ENCODE measurements at places on chromosomes 13 and 19. TPM values are rescaled to one million over a fixed set of nuclear protein-coding genes. Genes with fewer than 3 reads are reported as not detected.

DNA sequence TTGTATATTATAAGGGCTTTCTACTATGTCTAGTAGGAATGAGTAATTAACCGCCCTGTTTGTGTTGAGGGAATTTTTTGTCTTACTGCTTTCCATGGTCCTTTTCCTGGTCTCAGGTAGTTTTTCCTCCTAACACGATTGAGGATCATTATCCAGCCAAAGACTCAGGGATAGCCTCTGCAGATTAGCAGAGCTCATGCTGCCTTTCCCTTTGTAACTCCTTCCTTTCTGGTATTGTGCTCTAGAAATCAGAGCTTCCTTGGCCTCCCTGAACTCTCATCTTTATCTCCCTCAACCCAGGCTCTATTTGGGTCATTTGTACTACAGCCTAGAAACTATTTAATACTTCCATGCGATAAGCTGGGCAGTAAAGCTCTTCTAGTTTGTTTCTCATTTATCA lies 142.1 kb downstream of the PDS5B start:
- H3K27me3 ChIP-seq = no peaks in the 10 kb centered on the region
- DNase-seq = no peak
- H3K27ac ChIP-seq = no peak overlapping the region
- no peaks in the 10 kb centered on the region for H3K36me3 ChIP-seq

- H3K4me1 ChIP-seq = no peaks in the 10 kb centered on the region
- DNase-seq = no peak
- H3K27ac ChIP-seq = no peak overlapping the region
Measured at GRCh38 chr13:95456815-95457214, 95.7 kb upstream of the CLDN10 start.

- no peaks in the 10 kb centered on the region for H3K36me3 ChIP-seq
- no peaks in the 10 kb centered on the region for H3K4me1 ChIP-seq
- DNase-seq = no peak
- H3K27ac ChIP-seq = no peak overlapping the region
- H3K4me3 ChIP-seq = no peak overlapping the region
- no peaks in the 10 kb centered on the region for H3K27me3 ChIP-seq
Measured at GRCh38 chr13:23140492-23140891, 40.3 kb upstream of the SGCG start.

DNA sequence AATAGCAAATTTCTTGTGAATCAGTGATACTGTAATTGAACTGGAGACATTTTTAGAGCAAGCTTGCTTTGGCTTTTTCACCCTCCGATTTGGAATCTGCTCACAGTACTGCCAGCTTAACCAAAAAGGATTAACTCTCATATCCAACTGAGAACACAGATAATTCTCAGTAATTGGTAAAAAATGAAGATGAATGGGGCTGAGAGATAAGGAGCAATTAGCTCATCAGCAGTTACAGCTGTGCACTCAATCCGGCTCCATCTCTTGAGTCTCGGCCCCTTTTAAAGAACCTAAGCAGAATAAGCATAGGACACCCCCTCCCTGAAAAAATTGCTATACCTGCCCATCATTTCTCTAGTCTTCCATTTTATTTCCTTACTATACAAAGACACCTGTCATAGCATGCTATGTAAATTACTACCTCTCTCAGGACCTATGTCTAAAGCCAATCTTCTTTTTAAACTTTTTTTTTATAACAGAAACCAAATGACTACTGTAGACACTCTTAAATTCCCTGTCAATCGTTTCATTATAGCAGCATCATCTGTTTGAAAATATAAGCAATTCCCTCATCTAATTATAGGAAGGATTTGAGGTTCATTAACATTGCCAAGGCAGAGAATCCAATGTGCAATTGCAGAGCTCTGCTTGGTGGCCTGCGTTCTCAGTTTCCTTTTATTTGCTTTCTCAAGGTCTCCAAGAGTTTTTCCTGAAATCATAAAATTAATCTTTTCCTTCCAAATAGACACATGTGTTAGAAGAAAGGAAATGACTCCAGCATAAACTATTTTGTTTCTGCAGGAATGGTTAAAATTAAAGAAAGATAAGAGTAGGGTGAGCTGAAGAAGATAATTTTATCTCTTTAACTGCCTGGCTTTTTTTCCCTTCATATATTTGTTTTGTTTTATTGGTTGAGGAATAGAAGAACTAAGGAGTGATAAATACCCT lies 242.1 kb downstream of the DACH1 start:
- H3K4me1 ChIP-seq = no peaks in the 10 kb centered on the region
- H3K27ac ChIP-seq = no peak overlapping the region
- no peaks in the 10 kb centered on the region for H3K27me3 ChIP-seq
- no peaks in the 10 kb centered on the region for H3K36me3 ChIP-seq

Gene GPC6
- 4.6 TPM for total RNA-seq

GRCh38 chr19:15628236-15629002 lies 12.3 kb upstream of the CYP4F3 start:
- DNase-seq = no peak
- H3K27me3 ChIP-seq = peaks cover 13% of the 10 kb centered on the region
- no peak overlapping the region for H3K4me3 ChIP-seq

DNA sequence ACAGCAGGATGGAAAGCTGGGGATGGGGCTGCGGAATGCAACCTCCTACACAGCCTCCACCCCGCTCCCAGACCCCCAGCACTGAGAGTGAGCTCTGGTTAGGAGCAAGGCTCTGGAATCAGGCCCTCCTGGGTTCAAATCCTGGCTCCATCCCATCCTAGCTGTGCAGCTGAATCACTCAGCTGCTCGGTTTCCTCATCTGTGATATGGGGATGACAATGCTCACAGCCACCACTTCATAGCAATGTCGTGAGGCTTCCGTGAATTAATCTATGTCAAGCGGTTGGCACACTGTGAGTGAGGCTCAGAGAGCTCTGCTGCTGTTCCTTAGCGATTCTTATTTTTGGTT lies 538 bp downstream of the ACP7 start:
- peaks cover 48% of the 10 kb centered on the region for H3K27me3 ChIP-seq
- H3K4me3 ChIP-seq = peak overlapping the region; percentile 41
- no peak for DNase-seq
- H3K27ac ChIP-seq = no peak overlapping the region

DNA sequence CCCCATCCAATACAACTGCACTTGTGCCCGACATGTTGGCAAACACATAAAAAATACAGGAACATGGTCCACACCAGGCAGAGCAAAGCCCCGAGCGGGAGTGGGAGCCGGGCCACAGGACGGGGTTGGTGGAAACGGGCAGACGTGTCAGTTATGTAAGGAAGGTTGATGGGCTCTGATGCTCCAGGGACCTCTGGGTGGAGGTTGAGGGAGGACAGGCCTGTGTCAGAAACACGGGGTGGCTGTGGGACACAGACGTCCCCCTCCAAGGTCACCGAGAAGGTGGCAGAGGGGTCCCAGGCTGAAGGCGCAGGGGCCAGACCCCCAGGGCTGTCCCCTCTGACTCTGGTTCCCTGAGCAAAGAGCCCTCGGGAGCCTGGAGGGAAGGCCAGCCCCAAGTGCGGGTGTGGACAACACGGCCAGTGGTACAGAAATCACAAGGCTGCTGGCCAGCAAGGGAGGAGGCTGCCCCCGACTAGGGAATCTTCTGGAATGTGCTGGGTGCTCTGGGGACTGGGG lies 31.4 kb upstream of the C13orf46 start:
- H3K27me3 ChIP-seq = no peaks in the 10 kb centered on the region
- H3K27ac ChIP-seq = no peak overlapping the region
- H3K4me3 ChIP-seq = no peak overlapping the region
- H3K36me3 ChIP-seq = peaks cover 22% of the 10 kb centered on the region
- no peaks in the 10 kb centered on the region for H3K4me1 ChIP-seq

Gene CD37
- total RNA-seq = 3.1 TPM

DNA sequence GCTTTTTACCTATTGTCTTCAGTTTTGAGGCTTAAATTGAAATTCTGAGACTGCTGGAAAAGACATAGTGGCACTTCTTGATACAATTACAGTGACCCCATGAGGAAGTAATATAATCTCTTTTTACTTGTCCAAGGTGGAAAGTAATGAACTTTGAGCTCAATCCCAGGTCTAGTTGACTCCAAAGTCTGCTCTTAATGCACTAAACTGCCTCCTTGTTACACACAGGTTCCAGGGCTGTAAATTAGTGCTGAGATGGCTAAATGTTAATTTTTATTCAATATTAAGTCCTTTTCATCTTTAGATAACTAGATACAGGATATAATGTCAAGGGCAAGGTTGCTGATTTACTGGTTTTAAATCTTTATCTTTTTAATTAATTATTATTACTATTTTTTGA lies 2.5 kb downstream of the NUDT15 start:
- H3K27me3 ChIP-seq = no peaks in the 10 kb centered on the region
- H3K4me3 ChIP-seq = no peak overlapping the region
- no peak for DNase-seq
- H3K36me3 ChIP-seq = peaks cover 12% of the 10 kb centered on the region

Gene RDH8
- not detected for total RNA-seq

DNA sequence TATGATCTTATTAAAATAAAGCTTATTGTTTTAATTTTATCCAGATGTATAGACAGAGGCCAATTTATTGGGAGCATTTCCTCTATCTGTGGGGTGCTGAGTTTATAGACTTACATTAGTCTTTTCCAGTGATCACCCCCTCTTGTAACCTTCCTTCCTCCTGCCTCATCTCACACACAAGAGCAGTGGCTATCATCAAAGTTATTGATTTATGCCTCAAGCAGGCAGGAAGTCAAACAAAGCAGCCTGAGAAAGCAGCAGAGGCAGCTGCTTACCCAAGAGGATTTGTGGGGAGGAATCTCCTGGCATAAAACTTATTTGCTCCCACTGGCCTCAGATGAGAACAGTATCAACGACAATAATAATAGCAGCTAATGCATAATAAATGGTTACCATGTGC lies 26.3 kb upstream of the DCLK1 start:
- no peak for DNase-seq
- no peaks in the 10 kb centered on the region for H3K36me3 ChIP-seq
- no peak overlapping the region for H3K27ac ChIP-seq
- no peak overlapping the region for H3K4me3 ChIP-seq
- H3K27me3 ChIP-seq = peaks cover 12% of the 10 kb centered on the region

Gene CEACAM4
- total RNA-seq = 1.9 TPM

Gene ZNF738
- total RNA-seq = 2.3 TPM

Gene PEAK3
- 1.4 TPM for total RNA-seq

Gene LGI4
- 8.1 TPM for total RNA-seq

Gene ZNF729
- not detected for total RNA-seq

- H3K27ac ChIP-seq = peak overlapping the region; percentile 94
- H3K27me3 ChIP-seq = no peaks in the 10 kb centered on the region
- peaks cover 64% of the 10 kb centered on the region for H3K4me1 ChIP-seq
- peak; percentile 77 for DNase-seq
- H3K36me3 ChIP-seq = no peaks in the 10 kb centered on the region
- peak overlapping the region; percentile 86 for H3K4me3 ChIP-seq
Measured at GRCh38 chr13:27170516-27171243, 931 bp downstream of the USP12 start.

DNA sequence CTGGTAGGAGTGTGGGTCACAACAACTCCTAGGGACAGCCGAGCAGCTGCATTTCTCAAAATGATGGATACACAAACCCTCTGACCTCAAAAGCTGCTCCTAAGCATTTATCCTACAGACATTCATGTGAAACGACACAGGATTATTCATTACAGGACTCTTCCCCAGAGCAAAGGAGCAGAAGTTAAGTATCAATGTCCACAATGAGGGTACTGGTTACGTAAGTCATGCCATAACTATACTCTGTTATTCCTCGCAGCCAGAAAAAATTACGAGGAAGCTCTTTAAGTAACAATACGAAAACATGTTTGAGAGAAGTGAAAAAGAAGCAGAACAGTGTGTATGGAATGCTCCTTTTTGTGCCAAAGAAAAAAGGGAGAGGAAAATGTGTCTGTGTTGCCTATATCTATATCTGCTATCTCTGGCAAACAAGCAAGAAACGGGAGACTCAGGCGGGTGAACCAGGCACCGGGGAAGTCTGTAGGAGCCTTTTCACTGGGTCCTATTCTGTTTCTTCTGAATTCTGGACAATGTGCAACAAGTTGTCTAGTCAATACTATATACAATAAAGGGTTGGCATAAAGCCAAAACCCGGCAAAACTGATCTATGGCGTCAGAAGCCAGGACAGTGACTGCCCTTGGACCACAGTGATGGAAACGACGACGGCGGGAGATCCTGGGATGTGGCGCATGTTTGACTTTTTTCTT lies 1.3 kb downstream of the ISOC2 start:
- no peaks in the 10 kb centered on the region for H3K27me3 ChIP-seq
- DNase-seq = no peak
- no peak overlapping the region for H3K27ac ChIP-seq
- peaks cover 27% of the 10 kb centered on the region for H3K4me1 ChIP-seq
- peaks cover 14% of the 10 kb centered on the region for H3K36me3 ChIP-seq

DNA sequence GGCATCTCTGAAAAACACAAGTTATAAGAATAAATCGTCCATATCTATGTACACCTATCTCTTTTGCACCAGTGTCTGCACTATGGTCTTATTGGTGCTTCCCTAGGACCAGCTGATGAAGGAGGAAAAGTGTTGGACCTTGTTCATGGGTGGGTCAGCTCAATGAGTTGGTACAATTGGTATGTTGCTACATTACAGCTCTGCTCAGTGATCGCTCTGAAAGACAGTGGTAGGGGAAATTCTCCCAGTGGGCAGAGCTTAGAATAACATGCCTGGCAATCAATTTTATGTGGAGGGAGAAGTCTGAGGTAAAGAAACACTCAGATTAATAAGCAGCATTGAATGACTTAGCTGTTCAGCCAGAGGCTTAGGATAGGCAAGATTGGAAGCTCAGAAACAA lies 138.7 kb upstream of the KL start:
- H3K4me1 ChIP-seq = peaks cover 14% of the 10 kb centered on the region
- DNase-seq = no peak
- H3K27me3 ChIP-seq = no peaks in the 10 kb centered on the region
- no peaks in the 10 kb centered on the region for H3K36me3 ChIP-seq
- H3K27ac ChIP-seq = no peak overlapping the region
- no peak overlapping the region for H3K4me3 ChIP-seq

DNA sequence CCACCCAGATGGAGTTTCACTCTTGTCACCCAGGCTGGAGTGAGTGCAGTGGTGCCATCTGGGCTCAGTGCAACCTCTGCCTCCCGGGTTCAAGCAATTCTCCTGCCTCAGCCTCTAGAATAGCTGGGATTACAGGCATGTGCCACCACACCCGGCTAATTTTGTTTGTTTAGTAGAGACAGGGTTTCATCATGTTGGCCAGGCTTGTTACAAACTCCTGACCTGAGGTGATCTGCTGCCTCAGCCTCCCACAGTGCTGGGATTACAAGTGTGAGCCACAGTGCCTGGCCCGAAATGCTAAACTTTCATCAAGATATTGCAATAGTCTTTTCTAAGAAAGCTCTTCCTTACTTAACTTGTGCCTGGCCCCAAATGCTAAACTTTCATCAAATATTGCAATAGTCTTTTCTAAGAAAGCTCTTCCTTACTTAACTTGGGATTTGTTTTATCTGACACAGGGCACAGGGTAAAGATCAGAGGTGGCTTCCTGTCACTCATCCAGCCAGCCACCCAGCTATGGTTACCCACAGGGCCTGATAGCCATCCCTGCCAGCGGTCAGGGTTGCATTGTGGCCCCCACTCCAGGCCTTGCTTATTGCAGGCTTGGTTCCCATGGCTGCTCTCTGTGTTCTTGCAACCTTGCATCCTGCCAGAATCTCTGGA lies 352.3 kb upstream of the TMTC4 start:
- H3K4me3 ChIP-seq = no peak overlapping the region
- no peak overlapping the region for H3K27ac ChIP-seq
- H3K4me1 ChIP-seq = no peaks in the 10 kb centered on the region
- DNase-seq = no peak

- H3K4me3 ChIP-seq = no peak overlapping the region
- no peaks in the 10 kb centered on the region for H3K27me3 ChIP-seq
- no peak overlapping the region for H3K27ac ChIP-seq
- H3K4me1 ChIP-seq = no peaks in the 10 kb centered on the region
- no peaks in the 10 kb centered on the region for H3K36me3 ChIP-seq
- DNase-seq = no peak
Measured at GRCh38 chr13:69243366-69243765, 864.3 kb upstream of the ATXN8OS start.
